ENCODE measurements at places on chromosomes 7 and 10. TPM values are rescaled to one million over a fixed set of nuclear protein-coding genes. Genes with fewer than 3 reads are reported as not detected.

Gene WDR86
- 0.85 TPM for total RNA-seq

DNA sequence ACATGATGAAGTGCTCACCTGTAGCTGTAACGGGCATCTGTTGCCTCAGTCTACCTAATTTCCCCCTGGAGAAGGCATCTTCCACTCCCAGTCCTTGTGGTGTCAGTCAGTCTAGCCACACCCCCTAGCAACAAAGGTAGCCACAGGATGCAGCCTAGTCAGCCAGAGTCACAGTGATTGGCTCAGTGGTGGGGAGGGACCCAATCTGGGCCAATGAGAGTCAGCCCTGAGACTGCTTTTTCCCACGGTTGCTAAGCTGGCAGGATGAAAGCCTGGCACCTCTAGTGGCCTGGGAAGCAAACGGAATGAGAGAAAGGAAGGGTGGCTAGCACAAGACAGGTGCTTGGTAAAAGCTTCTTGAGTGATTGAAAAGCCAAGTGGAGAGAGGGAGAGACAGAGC lies 118.6 kb downstream of the SH3PXD2A start:
- H3K27me3 ChIP-seq: no peaks in the 10 kb centered on the region
- H3K4me3 ChIP-seq: no peak overlapping the region
- no peak overlapping the region for H3K27ac ChIP-seq
- peaks cover 6% of the 10 kb centered on the region for H3K4me1 ChIP-seq
- H3K36me3 ChIP-seq: no peaks in the 10 kb centered on the region
- no peak for DNase-seq

DNA sequence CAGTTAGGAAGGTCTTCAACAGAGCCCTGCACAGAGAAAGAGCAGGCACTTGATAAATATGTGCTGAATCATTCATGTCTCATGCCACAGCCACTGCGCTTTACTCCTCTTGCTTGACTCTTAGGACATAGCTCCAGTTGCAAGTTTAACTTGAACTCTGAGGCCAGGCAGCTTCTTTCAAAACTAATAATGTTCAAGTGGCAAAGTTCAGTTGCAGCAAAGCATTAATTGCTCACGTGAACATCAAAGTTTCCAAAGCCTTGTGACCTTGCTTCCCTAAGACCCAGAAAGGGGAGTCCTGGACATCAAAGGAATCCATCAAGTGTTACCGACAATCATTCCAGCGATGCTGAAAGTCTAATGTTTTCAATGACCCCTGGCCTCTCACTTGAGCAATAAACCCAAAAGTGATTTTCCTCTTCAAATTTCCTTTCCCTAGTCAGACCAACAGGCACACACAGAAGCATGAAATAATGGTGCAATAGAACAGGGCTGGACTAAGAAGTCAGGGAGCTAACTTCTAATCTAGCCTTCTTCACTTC lies 21.8 kb upstream of the TECTB start:
- DNase-seq: no peak
- no peaks in the 10 kb centered on the region for H3K4me1 ChIP-seq
- H3K36me3 ChIP-seq: no peaks in the 10 kb centered on the region
- no peak overlapping the region for H3K4me3 ChIP-seq

Gene CLCN1
- 0.08 TPM for total RNA-seq

Gene SPDYE3
- total RNA-seq: not detected

Gene CPXM2
- total RNA-seq: 6.5 TPM

DNA sequence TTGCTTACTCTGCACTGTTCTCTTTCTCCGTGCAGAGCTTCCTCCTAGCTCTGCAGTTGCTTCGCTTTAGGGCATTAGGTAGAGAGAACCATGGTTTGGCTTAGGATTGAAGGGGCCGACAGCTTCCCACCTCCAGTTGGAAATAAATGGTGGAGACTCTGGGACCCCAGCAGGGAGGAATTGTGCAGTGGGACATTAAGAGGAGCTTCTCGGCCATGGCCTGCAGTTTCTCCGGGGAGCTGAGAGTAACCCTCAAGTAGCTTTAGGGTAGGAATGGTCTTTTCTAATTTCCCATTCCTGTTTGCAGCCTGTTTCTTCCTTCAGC lies 1.2 kb downstream of the SUFU start:
- peaks cover 10% of the 10 kb centered on the region for H3K36me3 ChIP-seq
- peak overlapping the region; percentile 75 for H3K27ac ChIP-seq
- H3K4me1 ChIP-seq: peaks cover 43% of the 10 kb centered on the region
- DNase-seq: no peak
- H3K4me3 ChIP-seq: peak overlapping the region; percentile 92
- no peaks in the 10 kb centered on the region for H3K27me3 ChIP-seq
